ENCODE measurements at places on chromosomes 2 and 18. TPM values are rescaled to one million over a fixed set of nuclear protein-coding genes. Genes with fewer than 3 reads are reported as not detected.

- no peak for DNase-seq
These were observed 427.9 kb upstream of the HNRNPA3 start for GRCh38 chr2:176784633-176785200.

DNA sequence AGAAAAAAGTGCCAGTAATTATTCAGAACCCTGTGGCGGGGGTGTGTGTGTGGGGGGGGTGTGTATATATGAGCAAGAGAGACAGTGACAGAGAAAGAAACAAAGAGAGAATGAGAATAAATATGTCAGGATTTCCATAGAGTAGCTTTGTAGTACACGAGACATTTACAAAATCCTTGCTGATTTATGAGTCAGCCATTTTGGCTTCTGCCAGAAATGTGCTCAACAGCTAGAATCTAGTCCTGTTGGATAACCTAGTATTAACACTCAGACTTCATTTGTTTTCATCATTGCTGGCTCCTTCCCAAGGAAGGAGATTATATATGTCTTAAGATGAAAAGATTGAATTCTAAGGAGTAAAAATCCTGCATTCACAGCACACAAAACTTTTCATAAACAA lies 140.5 kb upstream of the HNRNPA3 start:
- no peak for DNase-seq

The CCT4 gene
- 86.9 TPM for total RNA-seq

The ANKRD36C gene
- total RNA-seq = 37.2 TPM

GRCh38 chr18:28794459-28795245 lies 617.7 kb upstream of the CDH2 start:
- no peak for DNase-seq

GRCh38 chr2:177830881-177831386 lies 241.6 kb downstream of the PDE11A start:
- no peak for DNase-seq

GRCh38 chr2:99711144-99711543 lies 221.3 kb upstream of the REV1 start:
- no peak for DNase-seq

DNA sequence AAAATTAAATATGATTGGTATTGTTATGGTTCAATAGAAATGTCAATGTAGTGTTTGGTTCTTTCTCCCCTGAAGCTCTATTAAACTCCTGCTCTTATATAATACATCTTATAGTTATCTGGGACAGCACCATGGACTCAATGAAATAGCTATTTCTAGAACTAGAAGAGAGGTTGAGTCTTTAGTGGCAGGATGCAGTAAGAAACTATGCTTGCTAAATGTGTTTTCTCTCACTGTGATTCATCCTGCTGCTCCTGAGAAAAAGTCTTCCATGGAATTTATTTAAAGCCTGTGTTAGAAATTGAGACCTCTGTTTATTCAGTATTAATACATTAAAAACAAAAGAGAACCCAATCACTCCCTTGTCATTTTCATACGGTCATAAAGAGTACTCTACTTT lies 61.5 kb downstream of the G6PC2 start:
- DNase-seq = no peak

The TET3 gene
- total RNA-seq = 8.5 TPM

The RAPGEF4 gene
- 6.2 TPM for total RNA-seq

- no peak for DNase-seq
These were observed 65.4 kb upstream of the NABP1 start for GRCh38 chr2:191612496-191612895.

GRCh38 chr18:48914581-48915251 lies 36.0 kb downstream of the SMAD7 start:
- DNase-seq = no peak

DNA sequence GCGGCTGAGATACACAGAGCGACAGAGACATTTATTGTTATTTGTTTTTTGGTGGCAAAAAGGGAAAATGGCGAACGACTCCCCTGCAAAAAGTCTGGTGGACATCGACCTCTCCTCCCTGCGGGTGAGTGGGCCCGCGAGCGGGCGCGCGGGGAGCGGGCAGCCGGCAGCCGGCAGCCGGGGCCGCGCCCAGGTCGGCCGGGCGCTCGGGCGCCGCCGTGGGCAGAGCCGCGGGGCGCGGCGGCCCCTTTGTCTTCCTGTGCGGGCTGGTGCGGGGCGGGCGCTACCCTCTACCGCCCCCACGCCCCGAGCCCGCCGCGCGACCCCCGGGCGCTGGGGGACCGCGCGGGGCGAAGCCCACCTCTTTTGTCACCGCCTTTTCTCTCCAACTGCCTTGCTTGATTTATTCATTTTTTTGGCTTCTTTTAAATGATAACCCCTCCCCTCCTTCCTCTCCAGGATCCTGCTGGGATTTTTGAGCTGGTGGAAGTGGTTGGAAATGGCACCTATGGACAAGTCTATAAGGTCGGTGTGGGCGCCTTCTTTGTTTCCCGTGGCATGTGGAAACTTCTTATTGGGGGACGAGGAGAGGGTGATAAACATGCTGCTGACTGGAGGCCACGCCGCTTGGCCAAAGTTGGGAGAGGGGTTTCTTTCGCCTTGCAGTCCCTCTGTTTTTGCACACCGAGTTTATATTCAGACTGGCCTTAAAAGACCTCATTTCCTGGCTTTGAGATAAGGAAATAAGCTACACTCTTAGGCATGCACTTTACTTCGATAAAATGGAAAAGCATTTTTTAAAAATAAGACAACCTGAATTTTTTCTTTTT lies 722 bp downstream of the MAP4K4 start:
- no peak for DNase-seq

The IL36A gene
- total RNA-seq = not detected

- DNase-seq = no peak
These were observed 85.7 kb upstream of the FRZB start for GRCh38 chr2:182951948-182952663.

The PLEK gene
- total RNA-seq = 22.7 TPM

All from posterior vena cava (tissue), 2 donors.